ENCODE measurements at places on chromosomes 5 and 9.

GRCh38 chr9:113626735-113627495 is 163.4 kb downstream of the RGS3 start:
- no peak for DNase-seq

DNA sequence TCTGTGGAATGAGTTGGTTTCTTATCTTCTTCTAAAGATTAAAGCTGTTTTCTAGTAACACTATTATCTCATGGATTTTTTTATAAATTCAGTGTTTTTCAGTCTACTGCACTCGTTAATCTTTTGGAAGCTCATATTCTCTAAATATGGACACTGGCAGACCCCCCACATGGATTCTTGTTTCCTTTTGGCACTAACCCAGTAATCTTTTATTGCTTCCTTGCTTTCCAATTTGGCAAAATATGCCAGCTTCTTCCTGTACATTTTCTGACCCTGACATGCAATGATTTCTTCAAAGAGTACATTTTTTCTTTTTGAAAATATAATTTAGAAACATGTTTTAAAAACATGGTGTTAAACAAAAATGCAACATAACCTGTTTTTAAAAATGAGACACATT is 474.2 kb upstream of the FTMT start:
- DNase-seq, result no peak

DNA sequence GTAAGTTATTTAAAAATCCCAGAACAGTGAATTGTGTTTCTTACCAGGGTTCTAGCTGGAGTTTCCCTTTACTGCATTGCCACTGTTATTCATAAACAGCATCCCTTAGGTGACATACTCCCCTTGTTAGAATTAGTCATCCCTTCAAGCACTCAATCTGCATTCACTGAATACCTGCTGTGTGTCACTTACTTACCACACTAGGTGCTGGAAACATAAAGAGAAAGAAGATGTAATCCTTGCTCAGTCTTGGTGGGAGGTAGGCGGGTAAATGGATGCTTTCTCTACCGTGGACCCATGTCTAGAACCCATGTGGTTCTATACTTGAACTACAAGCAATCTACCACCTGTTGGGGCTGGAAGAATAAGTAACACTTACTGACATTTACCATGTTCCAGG is 371.6 kb downstream of the KDM4C start:
- no peak for DNase-seq

- no peak for DNase-seq
Measured at GRCh38 chr5:143748516-143748915, 63.4 kb upstream of the HMHB1 start.

GRCh38 chr9:98010445-98010844 is 27.3 kb downstream of the ANP32B start:
- no peak for DNase-seq

DNA sequence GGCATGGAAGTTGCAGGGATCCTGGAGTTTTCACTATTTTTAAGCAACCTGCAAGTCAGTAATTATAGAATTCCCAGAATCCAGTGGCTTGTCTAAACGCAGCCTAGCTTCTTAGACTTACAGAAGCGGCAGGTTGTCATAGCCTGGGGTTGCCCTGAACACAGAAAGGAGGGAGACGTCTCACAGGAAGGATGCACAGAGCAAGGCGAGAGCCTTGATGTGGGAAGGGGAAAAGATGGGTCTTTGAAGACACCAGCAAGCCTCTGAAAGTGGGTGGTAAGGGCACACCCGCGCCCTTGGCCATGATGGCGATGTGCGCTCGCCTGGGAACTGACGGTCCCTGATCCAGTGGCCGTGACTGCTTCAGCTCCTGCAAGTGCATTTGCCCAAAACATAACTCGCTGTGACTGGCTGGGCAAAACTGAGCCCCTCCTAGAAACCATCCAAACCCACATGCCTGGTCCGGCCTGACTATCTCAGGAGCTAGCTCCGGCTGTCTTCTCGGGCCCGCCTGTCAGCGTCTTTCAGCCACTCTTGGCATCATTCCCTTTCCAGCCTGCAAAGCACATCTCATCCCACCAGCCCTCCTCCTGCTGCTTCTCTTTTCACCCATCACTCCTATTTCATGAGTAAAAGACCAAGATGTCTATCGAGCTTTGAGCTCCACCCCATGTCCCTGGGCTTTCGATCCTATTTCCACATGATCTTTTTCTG is 17.1 kb downstream of the FBP1 start:
- no peak for DNase-seq

DNA sequence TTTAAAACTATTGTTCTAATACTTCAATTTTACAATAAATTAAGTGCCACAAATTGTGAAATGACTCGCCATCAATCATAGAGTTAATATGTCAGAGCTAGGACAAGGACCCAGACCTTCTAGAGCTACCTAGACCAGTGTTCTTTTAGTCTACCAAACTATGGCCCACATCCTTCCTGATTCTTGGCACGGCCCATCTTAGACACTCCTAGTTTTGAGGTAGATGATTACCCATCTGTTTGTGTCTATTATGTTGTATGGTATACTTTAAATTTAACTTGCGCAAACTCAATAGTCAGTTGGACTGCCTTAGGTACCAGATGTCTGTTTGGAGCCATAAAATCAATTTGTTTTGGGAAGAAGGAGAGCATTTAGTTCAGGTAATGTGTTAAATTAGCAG is 17.5 kb downstream of the CDC26 start:
- DNase-seq, result no peak

DNA sequence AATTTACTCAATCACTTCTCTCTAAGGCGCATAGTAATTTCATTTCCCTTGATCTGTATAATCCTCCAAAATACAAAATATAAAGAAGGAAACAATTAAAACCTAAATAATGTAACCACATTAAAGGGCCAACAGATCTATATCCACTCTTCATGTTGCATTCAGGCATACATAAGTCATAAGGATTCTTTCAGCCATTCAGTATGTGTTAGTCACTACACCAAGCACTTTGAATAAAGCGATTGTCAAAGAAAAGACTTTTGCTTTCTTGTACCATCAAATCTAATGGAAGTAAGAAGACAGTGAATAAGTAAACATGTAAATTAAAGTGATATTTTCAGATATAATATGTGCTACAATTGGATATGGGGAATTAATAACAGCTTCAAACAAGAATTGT is 569.2 kb upstream of the PTPRD start:
- DNase-seq, result no peak

DNA sequence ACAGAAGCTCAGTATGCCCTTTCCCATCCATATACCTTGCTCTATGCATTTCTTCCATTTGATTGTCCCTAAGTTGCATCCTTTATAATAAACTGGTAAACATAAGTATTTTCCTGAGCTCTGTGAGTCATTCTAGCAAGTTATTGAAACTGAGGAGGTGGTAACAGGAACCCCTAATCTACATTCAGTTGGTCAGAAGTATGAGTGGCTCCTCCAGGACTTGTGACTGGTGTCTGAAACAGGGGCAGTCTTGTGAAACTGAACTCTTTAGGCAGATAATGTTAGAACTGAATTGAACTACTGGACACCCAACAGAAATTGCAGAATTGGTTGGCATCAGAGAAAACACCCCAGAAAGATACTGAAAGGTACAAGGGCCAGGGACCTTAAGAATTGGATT is 133.1 kb upstream of the POU5F2 start:
- no peak for DNase-seq

GRCh38 chr5:165559645-165560044 is 2054.2 kb downstream of the MAT2B start:
- DNase-seq, result no peak

DNA sequence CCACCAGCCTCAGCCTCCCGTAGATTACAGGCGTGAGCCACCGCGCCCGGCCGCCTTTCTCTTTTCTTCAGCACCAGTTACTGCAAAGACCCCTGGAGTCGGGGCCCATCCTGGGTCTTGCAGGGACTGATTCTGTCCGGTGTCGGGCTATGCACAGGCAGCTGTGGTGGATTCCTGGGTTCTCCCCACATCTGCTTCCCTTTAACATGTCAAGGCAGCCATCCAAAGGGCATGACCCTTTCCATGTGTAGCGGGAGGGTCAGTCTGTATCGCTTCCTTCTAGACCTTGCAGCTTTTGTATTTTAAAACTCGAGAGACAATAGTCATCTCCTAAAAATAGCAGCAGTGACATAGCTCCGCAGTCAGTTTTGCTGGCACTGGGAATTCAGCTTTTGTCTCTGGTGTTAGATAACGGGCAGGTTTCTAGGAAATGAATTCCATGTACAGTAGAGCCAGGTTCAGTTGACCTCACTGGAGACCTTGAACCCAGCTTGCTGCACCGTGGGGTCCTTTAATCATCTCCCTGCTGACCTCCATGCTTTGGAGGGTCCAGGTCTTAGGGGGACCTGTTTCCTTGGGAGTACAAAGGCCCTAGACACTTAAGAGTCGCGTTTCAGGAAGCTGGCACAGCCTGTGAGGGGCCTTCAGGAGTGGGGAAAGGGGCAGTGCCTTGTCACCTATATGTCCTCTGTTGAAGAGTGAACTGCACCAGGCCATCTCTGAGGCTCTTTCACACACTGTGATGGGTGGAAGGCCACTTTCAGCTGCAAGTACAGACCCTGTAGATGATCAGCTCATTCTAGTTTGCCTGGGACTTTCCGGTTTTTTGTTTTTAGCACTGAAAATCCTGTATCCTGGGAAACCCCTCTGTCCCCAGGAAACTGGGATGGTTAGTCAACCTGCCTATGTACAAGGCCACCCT is 13.8 kb downstream of the ANKRD33B start:
- DNase-seq, result no peak

GRCh38 chr5:106113922-106114321 is 1556.8 kb downstream of the EFNA5 start:
- no peak for DNase-seq

DNA sequence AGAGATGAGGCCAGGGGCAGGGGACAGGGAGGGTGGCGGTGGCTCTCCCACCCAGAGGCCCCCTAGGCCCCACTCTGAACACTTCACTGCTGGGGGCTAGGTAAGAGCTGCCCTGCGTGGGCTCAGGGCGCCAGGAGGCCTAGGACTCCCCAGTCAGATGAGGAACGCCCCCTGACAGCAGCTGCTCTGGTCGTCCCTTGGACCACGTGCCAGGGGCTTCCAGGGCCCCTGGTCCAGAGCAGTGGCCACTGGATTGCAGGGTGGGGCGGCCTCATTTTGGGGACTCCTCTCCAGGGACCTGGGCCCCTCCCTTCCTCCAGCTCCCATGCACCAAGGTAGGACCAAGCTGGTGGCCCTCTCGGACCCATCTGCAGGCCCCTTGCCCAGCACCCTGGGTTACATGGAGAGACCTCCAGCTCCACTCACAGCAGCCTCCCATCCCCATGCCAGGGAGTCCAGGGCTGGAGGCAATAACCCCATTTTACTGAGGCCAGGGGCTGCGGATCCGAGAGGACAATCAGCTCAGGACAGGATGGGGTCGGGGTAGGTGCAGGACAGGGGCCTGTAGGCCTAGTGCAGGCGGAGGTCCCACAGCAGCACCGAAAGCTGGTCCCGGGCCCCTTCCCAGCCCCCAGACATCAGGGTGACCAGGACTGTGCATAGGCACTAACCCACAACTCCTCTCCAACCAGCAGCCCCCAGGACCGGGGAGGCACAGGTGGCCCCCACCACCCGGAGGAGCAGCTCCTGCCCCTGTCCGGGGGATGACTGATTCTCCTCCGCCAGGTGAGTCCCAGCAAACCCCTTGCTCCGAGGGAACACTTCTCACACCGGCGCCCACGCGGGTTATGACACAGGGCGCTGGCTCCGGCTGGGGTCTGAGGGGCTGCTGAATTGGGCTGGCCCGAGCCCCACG is 1.5 kb downstream of the EGFL7 start:
- no peak for DNase-seq

GRCh38 chr5:39547553-39548154 is 122.9 kb upstream of the DAB2 start:
- DNase-seq, result no peak

DNA sequence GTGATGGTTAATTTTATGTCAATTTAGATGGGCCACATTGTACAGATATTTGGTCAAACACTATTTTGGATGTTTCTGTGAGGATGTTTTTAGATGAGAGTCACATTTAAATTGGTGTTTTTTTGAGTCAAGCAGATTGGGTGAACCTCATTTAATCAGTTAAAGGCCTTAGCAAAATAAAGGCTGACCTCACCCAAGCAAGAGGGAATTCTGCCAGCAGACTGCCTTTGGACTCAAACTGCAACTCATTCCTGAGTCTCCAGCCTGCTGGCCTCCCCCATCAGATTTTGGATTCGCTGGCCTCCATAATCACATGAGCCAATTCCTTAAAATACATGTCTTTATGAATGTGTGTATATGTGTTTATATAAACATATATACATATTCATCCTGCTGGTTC is 282.7 kb upstream of the POU5F2 start:
- no peak for DNase-seq

DNA sequence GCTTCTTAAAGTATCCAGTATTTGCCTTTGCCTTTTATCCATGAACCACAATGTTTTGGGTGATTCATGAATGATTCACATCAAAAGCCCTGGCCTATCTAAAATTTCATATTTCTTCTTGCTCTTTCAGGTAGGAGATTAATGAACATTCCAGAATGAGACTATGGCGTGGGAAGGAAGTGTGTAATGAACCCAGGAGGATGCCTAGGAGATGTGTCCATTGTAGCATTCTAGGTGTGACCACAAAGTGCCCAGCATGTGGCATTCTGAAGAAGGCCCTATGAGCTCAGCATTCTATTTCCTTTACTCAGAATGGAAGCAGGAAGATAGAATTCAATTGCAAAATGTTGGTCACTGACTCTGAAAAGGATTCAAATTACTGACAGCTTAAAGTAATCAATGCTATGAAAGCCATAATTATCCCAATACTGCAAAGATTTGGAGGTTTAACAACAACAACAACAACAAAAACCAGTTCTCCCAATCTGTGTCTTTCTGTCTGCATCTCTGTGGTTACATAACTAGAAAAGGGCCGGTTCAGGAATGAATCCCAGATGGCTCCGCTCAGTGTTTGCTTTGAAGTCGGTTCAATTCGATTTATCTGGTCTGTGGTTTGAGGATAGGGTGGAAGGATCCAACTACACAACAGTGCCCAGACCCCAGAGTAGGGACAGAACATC is 126.7 kb downstream of the FOXD1 start:
- no peak for DNase-seq

- DNase-seq, result no peak
Measured at GRCh38 chr9:123796618-123797484, 133.1 kb downstream of the DENND1A start.

GRCh38 chr5:150055326-150056074 is 30.9 kb downstream of the CSF1R start:
- DNase-seq, result no peak

Measured in activated CD8-positive, alpha-beta memory T cell treated with anti-CD3 and anti-CD28 coated beads, Interleukin-2, amount 10 ng/mL, durations not matched to agents 7 days and 5 days (primary cell).